Naive thymus-derived CD8-positive, alpha-beta T cell (primary cell): ENCODE measurements at places on chromosomes 6 and 20. TPM values are rescaled to one million over a fixed set of nuclear protein-coding genes. Genes with fewer than 3 reads are reported as not detected.

- no peak for DNase-seq
Observed at GRCh38 chr20:44743916-44744655, 1.6 kb upstream of the KCNK15 start.

DNA sequence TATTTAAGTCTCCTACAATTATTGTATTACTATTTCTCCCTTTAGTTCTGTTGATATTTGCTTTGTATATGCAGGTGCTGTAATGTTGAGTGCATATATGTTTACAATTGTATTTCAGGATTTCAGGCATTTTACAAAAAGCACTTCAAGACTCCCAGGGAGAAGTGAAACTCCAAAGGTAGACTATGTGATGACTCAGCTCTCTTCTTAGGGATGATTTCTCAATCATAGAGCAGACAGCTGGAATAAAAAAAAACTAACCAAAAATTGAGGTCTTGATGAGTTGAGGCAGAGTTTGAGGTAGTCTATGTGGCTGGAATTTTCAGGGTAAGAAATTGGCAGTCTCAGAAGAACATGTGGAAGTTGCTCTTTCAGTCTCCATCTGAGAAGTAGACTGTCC, 786.1 kb downstream of the TFAP2A start:
- no peak for DNase-seq

APOM gene
- 2.2 TPM for total RNA-seq

DNA sequence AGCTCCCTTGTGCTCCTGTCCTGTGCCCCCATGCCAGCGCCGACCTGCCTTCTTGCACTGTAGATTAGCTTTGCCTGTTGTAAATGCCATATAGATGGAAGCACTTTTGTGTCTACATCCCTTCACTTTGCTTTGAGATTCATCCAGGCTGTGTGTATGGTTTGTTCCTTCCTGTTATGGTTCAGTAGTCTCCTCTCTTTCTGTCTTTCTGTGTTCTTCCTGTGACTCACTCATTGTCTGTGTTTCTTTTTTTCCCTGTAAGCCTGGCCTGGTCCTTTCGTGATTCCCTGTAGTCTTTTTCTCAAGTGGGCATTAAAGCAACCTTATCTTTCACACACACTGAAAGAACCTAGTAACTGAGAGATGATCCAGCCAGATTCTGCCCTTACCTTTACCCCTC, 66.6 kb downstream of the JARID2 start:
- DNase-seq, result no peak

- DNase-seq, result no peak
Observed at GRCh38 chr6:92176666-92177065, 1242.7 kb downstream of the EPHA7 start.

- DNase-seq, result no peak
Observed at GRCh38 chr6:13186861-13187260, 141.5 kb downstream of the TBC1D7 start.

DNA sequence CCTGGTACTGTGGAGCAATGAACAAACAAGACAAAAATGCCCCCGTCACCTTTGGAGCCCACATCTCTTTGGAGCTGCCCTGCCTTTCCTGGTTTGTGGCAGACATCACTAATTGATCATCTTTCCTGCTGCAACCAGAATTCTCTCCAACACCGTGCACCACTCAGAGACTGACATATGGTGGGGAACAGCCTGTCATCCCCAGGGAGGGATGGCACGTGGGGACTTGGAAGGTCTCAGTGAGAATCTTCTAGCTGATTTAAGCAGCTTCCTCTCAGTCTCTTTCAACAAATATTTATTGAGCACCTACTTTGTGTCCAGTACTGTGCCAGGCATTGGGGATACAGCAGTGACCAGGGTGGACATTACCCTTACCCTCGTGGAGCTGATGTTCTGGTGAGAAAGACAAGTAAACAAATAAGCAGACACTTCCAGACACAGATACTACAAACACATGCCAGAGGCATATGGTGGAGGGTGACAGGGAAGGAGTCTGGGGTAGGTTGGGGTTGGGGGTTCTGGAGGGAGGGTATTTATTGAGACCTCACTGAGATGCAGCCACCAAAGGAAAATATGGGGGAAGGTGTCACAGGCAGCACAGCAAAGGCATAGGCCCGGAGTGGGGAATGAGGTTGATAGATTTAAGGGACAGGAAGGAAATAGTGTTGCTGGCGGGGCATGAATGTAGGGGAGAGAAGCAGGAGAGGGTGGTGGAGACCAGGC, 82.3 kb downstream of the CEBPB start:
- no peak for DNase-seq

RAET1E gene
- total RNA-seq, result not detected
